ENCODE measurements at places on chromosomes 4 and X.

DNA sequence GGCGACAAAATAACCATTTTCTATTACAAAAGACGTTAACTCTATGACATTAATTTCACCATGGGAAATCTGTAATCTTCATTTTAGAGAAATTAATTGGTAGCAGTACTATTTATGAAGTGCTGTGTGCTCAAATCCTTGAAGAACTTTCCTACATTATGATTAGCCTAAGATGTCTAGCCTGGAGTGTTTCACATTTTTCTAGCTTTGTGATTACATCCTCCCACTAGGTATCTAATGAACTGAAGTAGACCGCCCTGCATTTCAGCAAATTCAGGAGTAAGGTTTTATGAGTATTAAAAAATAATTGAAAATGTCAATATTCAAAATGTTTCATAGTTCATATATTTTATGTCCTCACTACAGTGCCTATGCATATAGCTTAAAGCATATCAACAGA, 713.1 kb downstream of the CCSER1 start:
- no peak for DNase-seq

DNA sequence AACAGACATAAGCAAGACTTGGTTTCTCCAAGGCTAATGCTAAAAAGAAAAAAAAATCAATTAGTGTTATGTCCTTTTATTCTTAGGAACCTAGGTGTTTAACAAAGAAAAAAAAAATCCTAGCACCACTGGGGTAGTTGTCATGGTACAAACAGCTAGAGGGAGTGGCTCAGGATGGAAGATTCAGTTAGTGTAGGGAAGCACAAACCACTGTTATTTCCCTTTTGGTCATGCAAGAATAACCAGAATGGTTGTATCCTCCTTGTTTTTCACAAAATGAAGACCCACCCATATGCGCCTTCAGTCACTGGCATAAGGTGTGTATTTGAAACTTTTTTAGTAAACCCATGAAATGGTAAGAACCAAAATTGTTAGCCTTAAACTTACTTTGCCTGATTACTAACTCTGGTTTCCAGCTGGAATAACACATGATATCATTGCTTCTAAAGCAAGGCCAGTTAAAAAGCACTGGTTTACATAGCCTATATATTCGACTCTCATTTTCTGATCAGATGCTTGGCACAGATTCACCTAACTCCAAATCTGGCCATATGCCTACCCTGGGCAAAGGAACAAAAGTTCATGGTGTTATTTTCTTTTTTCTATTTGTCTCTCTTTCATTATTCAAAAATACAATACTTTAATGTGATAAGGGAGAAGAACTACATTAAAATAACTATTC, 132.6 kb downstream of the SCFD2 start:
- DNase-seq = no peak

- no peak for DNase-seq
Observed at GRCh38 chr4:105859233-105859632, 36.0 kb upstream of the NPNT start.

DNA sequence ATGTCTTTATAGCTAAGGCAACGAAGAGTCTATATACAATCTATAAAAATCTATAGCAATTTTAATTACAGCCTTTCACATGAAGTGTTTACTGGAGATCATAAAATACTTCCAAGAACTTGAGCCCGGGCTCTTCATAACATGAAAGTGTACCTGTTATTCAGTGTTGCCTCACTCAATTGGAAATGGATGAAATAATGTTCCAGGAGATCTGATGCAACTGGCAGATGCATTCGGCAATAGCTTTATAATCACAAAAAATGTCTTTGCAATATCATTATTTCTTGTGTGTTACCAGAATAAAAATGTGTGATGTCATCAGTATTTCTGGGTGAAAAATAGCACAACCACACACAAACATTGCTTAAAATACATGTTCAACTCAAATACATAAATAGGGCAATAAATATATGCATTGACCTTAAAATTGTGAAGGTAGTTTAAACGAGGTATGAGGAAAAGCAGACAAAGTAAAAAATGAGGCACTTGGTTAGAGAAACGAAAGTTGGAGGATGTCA, 1266.8 kb upstream of the PCDH7 start:
- no peak for DNase-seq

DNA sequence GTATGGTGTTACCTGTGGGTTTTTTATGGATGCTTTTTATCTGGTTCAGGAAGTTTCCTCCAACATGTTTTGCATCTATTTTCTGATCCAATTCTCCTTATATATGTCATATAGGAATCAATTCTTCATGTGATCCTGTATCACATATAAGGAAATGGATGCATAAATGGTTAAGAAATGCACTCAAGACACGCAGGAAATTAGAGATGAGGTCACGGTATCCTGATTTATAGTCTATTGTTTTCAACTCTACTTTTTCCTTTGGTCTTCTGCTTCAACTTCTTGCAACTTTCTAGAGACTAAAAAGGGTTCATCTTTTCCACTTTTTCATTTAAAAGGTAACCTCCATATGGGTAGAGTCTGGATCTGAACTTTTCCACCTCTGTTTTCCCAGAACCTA, 33.6 kb upstream of the IL13RA1 start:
- DNase-seq = no peak

GRCh38 chrX:82224961-82225360, 1023.1 kb downstream of the SH3BGRL start:
- no peak for DNase-seq

DNA sequence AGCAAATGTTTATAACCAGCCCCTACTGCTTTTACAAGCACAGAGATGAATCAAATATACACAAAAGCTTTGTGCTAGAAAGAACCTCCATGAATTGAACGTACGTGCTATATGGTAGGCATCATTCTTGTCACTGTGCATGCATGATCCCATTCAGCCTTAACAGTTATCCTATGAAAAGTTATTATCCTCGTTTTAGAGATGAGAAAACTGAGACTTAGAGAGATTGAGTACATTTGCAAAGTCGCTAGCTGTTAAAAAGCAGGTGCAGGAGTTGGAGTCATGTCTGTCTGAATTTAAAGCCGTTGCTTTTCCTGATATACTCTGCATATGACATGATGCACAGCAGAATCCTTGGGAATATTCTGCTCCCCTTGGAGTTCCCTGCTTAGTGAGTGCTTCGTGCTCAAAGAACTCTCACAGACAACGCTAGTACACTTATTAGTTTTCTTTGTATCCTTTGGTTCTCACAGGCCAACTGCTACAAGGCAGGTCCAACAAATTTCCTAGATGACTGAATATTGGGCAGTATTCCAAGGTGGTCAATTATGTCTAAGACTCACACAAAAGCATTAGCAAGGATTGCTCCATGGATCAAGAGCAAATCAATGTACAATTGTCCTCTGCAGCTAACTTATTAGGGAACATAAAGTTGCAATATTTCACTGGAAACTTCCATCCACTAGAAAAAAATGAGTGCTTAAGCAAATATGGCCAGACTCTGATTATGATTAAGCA, 42.8 kb upstream of the TRIM2 start:
- no peak for DNase-seq

- no peak for DNase-seq
Observed at GRCh38 chr4:32488690-32489089, 1768.5 kb downstream of the PCDH7 start.

- DNase-seq = no peak
Observed at GRCh38 chr4:35918491-35918977, 325.8 kb downstream of the ARAP2 start.

GRCh38 chrX:150074175-150074574, 135.9 kb upstream of the EOLA2 start:
- no peak for DNase-seq

- no peak for DNase-seq
Observed at GRCh38 chr4:108428923-108429322, 191.5 kb upstream of the RPL34 start.

DNA sequence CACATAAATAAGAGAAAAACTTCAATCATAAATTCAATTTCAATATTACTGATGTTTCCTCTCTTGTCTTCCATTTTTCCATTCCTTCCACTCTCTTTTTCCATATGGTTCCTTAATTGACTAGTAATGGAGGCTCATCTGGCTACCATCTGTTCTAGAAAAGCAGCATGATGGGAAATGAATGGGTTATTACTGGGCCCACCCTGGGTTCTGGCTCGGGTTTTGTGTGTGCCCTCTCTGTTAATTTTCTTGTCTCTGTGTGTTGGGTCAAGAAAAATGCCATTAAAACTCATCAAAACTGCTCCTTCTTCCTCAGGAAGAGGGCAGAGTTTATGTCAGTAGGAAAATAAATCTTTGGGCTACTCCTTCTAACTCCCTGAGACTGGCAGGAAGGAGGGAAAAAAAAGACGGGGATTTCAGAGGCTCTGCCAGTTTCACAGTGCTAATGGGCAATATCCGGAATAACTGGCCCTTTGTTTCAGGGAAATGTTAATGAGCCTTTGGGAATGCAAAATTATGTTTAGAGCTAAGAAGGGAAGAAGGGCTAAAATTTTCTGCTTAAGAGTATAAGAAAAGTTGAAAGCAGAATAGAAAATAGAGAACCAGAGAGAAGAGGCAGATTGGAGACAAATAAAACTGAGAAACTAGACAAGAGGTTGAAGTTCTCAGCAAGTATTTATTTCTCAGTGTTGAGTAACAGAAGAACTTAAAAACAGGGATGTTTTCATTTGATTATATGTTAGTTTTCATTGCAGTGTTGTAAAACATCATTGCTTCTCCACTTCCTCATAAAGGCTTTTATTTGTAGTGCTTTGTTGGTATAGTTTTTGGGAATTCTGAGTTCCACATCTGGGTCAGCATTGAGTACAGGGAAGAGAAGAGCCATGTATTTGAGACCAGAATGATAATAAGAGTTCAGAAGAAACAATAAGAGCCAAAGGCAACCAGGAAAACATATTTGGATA, 19.7 kb downstream of the GABRB1 start:
- DNase-seq = no peak

- DNase-seq = no peak
Observed at GRCh38 chr4:127410644-127411043, 222.1 kb upstream of the INTU start.

DNA sequence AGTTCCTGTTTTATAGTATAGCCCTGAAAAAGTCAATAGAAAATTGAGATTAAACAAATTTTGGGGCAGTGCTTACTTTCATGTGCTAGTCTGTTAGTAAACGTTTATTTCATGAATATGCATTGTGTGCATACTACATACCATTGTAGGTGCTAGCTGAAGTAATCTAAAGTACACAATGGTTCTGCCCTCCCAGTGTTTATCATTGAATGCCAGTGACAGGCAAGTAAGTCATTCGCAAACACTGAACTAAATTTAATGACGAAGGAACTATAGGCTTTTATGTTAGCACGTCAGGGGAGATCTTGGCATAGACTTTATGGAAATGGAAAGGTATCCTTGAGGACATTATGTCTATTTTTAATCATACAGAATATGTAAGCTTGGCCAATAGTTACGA, 426.9 kb upstream of the EPHA5 start:
- DNase-seq = no peak

DNA sequence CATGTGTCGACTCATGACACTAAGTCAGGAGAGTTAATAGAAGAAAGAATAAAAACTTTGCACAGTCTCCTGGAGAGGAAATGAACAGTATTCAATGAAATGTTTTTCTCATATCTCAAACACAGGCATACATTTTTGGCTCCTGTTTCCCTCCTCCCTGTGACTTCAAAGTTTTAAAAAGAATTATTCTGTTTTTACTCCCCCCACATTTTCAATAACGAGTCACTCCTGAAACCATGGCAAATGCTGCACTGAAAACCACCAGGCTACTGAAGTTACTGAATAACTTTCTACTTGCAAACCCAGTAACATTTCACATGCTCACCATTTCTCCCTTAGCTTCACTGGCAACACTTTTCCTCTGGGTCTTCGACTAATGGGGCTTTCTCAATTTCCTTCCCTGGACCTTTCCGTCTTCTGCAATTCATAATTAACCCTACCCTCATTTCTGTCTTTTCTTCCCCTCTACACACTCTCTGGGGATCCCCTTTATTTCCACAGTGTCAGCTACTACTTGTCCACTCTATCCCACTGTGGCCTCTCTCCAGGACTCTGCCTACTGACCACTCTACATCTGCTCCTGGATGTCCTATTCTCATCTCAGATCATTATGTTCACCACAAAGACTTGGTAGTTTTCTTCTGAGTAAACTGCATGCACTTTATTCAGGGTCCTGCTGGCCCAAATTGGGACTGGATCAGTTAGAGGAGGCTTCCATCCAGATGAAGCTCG, 225.8 kb upstream of the ETNPPL start:
- DNase-seq = no peak

GRCh38 chr4:42280327-42281095, 116.8 kb upstream of the SHISA3 start:
- DNase-seq = no peak

GRCh38 chr4:154677923-154678322, 65.5 kb upstream of the FGG start:
- DNase-seq = no peak

GRCh38 chr4:158374318-158374717, 147.4 kb upstream of the RXFP1 start:
- no peak for DNase-seq

DNA sequence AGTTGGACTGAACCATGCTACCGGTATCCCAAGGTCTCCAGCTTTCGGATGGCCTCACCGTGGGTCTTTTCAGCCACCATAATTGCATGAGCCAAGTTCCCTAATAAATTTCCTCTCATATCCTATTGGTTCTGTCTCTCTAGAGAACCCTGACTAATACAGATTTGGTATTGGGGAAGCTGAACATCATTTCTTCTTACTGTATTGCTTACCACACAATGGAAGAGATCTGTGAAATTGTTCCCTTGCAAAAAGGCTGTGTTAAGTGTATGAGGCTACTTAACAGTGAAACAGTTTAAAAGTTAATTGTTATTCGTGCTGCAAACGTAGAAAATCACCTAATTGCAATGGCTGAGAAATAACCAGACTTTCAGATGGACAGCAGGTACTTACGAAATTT, 34.0 kb downstream of the PLAC8 start:
- DNase-seq = no peak

GRCh38 chrX:38857736-38858523, 56.7 kb downstream of the MID1IP1 start:
- DNase-seq = no peak

- no peak for DNase-seq
Observed at GRCh38 chr4:14317351-14317750, 684.9 kb upstream of the CPEB2 start.

GRCh38 chr4:46146993-46147392, 23.1 kb upstream of the GABRG1 start:
- no peak for DNase-seq

DNA sequence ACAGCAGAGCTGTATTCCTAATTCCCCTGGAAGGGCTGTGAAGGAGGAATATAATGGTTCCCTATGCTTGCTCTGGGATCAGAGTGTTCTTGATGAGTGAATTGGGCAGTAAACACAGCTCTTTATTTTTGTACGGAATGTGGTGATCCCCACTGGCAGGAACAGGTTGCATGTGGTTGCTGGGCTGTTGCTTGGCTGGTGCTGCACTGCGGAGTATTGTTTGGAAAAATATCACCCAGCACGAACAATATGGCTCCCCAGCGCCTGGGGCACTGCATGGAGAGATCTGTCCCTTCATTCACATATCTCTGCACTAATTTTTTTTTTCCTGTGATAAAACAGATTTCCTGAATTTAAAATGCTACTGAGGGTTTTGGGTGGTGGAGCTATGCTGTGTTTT, 119.7 kb downstream of the MGST2 start:
- no peak for DNase-seq
